ENCODE measurements at places on chromosomes 7 and 10.
A peak's percentile ranks its signal among the peaks of the same experiment; 100 is the strongest.

DNA sequence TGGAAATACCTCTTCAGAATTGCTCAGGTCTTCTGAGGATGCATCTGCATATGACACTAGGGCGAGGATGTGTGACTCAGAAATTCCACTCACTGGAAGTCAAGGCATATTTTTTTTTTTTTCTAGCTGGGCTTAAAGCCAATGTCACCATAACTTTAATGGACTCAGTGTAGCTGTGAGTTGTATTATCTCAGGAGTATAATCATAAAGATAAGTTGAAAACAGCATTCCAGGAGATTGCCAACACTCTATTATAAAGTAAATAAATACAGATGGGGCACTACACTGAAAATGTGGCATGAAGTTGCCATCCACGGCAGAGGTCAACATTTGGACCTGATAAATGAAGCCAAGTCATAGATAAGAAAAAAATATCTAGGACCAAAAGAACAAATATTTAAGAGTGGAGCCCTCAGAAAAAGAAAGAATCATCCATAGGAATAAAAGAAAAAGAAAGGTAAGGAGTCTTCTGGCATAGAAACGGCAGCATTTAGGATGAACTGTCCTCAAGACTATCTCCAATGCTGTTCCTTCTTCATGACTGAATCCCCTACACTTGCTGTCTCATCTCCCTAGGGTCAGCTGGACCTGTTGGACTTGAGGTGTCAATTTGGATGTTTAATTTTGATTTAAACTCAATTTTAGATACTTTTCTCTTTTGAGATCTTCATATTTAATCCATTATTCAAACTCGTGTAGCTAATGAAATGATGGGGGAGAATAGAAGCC is 72.9 kb upstream of the CAV2 start:
- DNase-seq = peak; percentile 93

DNA sequence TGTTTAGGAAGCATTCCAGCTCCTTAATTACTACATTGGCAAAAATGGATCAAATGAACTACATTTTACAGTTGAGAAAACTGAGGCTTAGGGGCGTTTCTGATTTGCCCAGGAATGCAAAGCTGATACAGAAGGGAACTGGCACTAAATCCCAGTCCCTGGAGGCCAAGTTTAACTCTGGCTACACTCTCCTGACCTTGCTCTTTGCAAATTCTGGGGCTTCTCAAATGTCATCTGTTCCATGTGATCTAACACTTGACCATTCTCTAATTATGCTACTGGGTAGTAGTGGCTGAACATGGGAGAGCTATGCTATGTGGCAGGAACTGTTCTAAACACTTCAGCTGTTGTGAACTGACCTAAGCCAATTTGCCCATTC is 11.3 kb upstream of the HABP2 start:
- DNase-seq = no peak

- DNase-seq = no peak
These were observed 145.2 kb downstream of the AUTS2 start for GRCh38 chr7:69743436-69743835.

DNA sequence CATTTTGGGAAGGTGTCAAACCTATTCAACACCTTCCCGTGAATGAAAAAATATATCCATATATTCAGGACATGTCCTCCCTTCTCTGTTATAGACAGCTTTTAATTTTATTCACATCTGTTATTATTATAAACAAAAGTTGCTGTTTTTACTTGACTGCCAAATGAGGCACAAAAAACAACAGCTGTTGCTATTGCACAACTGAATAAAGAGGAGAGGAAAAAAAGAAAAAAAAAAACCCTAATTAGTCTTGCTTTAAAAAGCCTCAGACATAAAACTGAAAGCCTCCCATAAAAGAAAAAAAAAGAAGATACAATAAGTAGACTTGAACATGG is 153.4 kb downstream of the BMPER start:
- DNase-seq = peak; percentile 23

- DNase-seq = peak; percentile 32
These were observed 40.2 kb downstream of the SEMA3E start for GRCh38 chr7:83608716-83609115.

- peak; percentile 36 for DNase-seq
These were observed 154.1 kb downstream of the NRP1 start for GRCh38 chr10:33180390-33180789.

DNA sequence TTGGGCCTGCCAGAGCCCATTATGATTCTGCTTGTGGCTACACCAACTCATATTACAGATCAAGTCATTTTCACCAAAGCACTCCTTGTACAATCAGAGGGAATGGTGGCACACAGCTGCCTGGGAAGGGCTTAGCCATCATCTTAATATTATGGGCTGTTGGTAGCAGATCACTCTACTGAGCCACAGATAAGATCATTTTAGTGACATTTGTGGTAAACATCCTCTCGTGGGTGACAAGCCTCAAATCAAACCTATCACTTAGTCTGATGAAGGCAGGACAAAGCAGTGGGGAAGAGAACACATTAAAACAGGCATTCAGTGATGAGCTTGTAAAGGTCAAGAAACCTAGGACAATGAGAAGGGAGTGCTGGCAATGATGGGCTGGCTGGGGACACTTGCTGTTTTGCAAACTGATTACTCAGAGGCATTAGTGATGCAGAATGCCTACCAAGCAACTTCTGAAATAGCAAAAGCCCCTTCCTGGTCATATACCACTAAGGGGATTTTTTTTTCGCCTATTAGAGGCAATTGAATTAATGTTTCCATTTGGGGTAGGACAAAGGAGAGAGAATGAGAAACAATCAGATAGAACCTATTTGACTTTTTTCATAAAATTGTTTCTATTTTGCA is 137.5 kb upstream of the WDR11 start:
- no peak for DNase-seq

- DNase-seq = peak; percentile 7
These were observed 81.8 kb downstream of the HERPUD2 start for GRCh38 chr7:35613150-35613549.

DNA sequence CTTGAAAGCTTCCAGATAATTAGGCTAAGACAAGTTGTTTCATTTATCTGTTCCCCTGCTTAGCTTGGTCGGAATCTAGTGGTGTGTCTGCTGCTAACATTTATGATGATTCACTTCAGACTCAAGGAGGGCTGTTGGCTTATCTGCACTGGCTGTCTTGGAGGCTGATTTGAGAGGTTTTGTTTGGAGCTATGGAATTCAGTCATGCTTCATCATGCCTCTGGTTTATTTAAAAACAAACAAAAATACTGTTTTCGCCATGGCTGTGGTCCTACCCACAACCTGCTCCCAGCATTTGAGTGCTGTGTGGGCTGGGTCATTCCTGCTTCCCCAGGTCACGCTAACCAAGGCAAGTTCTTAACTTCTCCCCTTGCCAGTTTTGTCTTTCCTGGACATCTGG is 11.7 kb upstream of the ARPC1B start:
- peak; percentile 63 for DNase-seq

DNA sequence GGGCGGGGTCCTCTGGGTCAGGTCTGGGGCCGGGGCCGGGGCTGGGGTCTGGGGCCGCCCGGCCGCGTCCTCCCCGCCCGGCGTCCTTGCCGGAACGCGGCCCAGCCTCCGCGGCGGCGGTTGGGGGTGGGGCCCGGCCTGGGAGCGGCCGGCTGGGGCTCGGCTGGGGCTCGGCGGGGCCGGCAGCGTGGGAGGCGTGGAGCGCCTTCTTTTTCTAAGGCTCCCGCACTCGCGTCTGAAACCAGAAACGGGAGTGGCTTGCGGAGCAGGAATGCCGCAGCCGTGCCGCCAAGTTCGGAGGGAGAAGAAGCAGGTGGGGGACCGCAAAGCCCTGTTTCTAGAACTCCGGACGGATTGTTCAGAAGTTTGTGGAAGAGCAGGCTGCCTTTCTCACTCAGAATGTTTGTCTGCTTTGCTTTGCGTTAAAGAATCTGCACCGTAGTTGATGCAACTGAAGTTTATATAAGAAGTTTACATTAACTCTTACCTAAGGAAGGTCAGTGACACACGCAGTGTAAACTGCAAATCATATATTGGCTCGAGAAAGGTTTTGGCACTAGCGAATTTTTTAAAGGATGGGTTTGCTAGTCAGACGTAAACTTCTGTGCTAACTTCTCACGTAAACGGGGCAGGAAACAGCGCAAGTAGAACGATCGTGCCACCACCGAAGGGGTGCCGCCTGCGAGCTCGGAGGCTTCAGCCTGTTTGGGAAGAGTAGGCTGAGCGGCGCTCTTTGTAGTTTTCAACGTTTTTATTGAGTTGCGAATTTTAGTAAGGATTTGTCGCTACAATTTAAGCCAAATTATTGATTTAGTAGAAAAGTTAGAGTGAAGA is 729 bp downstream of the DNAJB6 start:
- peak; percentile 41 for DNase-seq

DNA sequence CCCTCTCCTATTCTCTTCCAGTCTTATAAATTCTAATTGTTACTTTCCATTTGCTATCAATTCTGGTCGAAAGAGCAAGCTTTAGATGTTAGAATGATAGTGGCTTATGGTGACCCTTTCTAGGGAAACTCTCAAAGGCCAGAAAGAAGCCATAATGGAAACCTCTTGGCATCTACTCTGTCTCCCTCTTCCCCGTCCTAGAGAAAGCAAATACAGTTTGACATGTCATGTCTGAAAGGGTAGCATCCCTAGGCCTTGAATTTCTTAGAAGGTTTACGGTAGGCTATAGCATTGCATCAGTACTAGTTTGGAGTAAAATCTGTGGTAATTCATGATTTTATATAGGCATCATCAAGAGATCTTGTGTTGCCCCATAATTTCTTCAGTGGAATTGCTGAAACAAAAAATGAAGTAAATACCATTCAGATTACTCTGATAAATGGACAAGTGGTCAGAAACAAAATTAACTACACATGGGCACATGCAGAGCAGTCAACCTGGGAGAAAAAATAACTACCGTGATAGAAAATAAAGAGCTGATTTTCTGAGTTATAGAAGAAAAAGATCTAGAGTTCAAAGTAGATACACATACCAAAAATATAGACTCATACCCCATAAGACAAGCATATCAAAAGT is 4.4 kb downstream of the PRKAR2B start:
- peak; percentile 20 for DNase-seq

GRCh38 chr7:133672866-133673265 is 420.0 kb downstream of the EXOC4 start:
- DNase-seq = no peak

- no peak for DNase-seq
These were observed 207.2 kb upstream of the ADARB2 start for GRCh38 chr10:1944487-1944886.

GRCh38 chr7:29806995-29807841 is 910 bp downstream of the WIPF3 start:
- DNase-seq = no peak

- DNase-seq = peak; percentile 7
These were observed 12.5 kb upstream of the IL2RA start for GRCh38 chr10:6074489-6075301.

DNA sequence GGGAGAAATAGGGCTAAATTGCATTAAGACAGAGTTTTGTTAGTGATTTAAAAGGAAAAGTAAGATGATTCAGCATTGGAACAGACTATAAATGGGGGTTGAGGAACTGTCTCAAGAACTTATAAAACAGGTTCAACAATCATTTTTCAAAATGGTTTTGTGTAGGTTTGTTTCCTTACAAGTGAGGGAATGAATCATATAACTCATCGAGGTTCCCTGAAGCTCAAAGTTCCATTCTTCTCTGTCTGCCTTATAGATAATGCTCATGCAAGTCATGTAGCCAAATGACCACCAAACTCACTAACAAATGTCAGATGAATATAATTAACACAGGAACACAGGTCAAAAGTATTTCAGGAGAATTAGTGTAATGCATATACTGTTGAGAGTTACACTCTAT is 27.7 kb downstream of the ADAM22 start:
- DNase-seq = no peak

DNA sequence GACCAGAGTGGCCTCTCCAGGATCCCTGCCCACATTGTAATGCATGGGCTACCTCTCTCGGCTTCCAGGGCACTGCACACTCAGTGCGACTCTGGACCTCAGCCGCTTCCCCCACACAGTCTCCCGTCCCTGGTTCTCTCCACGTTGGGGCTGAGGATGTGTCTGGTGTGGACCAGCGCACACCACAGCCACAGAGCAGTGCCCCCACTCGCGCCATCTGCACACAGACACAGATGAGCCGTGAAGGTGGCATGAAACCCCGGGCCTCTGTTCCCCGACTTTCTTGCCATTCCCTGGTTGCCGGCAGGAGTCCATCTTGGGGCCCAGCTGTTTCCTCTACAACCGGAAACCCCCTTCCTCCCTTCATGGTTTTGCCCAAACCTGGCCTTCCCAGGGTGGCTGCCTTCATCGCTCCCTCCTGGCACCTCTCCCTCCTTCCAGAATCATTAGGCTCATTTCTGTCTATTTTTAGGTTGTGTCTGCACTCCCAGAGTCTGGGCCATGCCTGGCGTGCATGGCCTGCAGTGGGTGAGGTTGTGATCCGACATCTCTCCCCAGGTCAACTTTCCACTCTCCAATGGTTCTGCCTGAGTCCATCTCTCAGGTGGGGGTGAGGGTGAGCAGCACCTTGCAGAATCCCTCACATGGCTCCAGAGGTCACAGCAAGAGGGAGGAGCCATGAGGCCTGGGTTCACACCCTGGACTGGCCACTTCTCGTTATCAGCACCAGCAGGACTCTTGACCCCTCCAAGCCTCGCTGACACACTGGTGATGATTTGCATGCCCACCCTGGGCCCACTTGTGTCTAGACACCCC is 10.1 kb downstream of the RASGEF1A start:
- no peak for DNase-seq

DNA sequence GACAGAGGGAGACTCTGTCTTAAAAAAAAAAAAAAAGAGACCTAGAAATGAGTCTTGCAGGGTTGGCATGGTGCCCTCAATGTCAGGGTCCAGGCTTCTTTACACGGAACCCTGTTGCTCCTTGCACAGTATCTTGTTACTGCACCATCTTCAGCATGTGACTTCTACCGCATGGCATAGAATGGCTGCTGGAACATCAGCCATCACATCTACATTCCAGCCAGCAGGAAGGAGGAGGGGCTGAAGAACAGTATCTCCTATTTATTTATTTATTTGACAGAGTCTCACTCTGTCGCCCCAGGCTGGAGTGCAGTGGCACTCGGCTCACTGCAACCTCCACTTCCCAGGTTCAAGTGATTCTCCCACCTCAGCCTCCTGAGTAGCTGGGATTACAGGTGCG is 3.7 kb upstream of the ACHE start:
- DNase-seq = no peak

- DNase-seq = no peak
These were observed 63.6 kb upstream of the INSIG1 start for GRCh38 chr7:155234158-155234492.

GRCh38 chr7:42662862-42663261 is 249.0 kb downstream of the C7orf25 start:
- DNase-seq = no peak

DNA sequence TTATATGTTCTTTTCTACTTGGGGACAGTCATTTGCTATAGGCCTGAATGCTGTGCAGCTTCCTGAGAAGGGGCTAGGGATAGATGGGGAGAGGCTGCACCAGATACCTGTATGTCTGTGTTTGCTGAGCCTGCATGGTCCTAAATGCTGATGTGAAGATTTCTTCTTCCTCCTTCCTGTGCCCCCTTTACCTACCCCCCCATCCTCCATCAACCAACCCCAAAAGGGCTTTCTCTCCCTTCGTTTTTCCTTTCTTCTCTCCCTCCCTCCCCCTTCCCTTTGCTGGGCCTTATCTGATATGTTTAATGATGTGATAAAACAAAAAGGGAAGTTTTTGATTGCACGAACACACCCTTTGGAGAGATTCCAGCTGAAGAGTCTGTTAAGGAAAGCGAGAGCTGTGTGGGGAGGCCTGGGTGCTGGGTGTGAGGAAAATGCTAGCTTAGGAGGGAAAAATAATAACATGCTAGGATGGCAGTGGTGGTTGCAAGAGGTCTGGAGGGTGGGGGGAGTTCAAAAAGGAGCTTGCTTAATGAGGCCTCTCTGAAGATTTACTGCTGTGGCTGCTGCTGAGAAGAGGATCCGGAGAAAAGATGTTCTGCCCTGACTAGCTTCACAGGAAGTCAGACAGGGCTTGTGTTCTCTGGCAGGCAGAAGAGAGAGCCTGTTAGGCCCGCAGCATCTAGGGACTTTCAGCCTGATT is 101.8 kb downstream of the SAMD9 start:
- DNase-seq = peak; percentile 78

All from fibroblast of skin of right quadriceps (primary cell).